ENCODE measurements at places on chromosomes 3 and 15.

DNA sequence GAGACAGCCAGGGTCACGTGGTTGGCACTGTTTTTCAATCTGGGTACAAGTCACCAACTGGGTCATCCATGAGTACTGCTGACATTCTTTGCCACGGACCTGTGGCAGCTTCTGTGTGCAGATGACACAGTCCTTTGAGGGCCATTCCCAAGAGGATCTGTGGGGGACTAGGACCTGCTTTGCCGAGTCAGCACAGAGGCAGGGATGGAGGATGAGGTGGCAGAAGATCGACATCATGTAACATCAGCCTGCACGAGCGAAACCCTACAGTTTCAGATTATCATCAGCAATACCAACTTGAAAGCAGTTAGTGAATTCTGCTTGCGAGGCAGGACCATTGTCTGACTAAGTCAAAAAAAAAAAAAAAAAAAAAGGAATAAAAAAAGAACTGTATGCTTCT is 227.7 kb downstream of the FOXP1 start:
- DNase-seq: no peak

GRCh38 chr3:11534011-11534792 is 109.5 kb downstream of the VGLL4 start:
- no peak for DNase-seq

- no peak for DNase-seq
Observed at GRCh38 chr3:106962993-106963392, 414.2 kb upstream of the CCDC54 start.

GRCh38 chr3:5187920-5188418 is 462 bp downstream of the EDEM1 start:
- DNase-seq: no peak

GRCh38 chr15:74365598-74366445 is 1.6 kb downstream of the CYP11A1 start:
- DNase-seq: no peak

DNA sequence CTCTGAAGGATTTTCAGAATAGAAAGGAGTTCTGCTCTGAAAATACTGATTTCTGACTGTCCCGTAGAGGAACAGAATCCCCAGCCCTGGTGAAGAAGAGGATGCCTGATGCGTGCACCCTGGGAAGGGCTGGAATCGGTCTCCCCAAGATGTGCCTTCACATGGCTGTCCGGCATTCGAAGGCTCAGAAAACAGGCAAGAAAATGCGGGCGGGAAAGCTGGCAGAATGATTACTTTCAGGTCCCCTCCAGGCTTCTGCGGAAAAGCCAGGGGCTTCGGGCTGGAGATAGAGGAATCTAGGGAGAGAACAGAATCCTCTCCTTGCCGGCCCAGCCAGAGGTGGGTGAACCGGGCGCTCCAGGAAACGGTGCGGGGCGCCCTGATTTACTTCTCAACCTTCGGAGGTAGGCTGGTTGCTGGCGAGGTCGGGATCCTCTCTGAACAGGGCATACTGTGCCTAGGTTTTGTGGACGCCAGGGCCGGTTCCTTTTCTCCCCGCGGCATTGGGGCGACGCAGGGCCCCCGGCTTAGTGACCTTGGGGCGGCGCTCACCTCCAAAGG is 2.5 kb downstream of the FOXL2NB start:
- no peak for DNase-seq

DNA sequence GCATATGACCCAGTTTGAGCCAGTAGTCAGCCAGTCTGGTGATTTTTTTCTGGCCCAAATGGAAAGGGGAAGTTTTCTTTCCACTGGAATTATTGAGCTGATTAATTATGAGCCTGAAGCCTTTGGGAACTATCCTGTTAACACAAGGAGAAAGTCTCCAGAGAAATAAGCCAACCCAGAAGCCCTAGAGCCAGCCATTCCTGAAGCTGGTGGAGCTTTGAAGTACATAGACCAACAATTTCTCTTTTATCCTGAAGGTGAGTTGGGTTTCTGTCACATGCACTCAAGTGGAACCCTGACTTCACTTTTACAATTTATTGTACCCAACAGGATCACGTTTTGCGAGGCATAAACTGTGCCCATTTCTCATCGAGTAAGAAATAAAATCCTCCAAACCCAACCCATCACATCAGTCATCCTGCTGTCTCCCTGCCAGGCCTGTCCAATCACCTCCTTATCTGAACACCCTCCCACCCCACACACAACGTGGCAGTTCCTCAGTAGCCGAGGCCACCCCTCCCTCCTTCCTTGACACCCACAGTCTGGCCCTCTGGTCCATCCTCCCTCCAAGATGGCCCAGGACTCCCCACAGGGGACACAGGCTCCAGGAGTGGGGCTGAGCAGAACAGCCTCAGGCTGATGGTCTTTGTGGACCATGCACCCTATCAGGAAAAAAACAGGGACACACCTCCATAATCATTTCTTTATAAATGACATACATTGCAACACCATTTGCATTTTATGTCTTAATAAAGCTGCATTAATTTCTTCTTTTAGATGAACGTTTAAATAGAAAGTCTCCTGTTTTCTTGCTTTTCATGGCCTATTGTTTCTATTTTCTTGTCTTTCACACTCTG is 55.7 kb upstream of the GATA2 start:
- no peak for DNase-seq

GRCh38 chr3:192371870-192372400 is 355.4 kb downstream of the FGF12 start:
- DNase-seq: no peak

GRCh38 chr15:33971811-33972210 is 3.5 kb downstream of the CHRM5 start:
- DNase-seq: no peak

DNA sequence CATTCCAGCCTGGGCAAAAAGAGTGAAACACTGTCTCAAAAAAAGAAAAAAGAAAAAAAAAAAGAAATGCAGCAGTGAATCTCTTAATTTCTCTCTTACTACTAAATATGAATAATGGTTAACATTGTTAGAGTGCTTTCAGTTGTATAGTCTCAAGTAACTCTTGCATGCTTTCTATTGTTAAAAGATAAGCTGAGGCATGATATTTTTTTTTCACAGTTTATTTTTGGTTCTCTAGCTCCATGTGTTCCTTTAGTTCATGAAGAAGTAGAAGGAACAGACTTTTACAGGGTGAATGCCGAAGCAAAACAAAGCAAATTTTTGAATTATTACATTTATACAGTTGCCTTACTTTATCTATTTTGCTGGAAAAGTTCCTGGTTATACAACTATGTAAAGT is 1180.9 kb downstream of the OTOL1 start:
- no peak for DNase-seq

- no peak for DNase-seq
Observed at GRCh38 chr3:126018995-126019394, 50.0 kb downstream of the ROPN1B start.

DNA sequence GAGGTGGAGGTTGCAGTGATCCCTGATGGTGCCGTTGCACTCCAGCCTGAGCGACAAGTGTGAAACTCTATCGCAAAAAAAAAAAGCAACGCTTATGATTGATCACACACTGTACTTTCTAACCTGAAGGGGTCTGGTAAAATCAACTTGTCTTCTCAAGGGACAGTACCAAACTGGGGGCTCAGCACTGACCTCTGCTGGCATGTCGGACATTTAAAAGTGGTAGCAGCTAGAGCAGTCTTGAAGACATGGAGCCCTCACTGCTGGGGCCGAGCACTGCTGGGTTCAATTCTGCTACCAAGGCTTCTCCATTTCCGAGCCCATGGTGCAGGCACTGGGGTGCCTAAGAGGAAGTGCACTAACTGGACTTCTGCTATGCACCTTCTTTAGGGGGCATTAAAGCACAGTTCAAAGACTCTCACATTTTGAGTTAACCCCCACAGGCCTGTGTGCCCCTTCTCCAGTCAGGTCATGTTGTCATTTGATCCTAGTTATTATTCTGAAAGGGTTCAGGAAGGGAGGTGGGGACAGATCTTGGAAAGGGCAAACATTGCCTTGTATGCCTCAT is 26.4 kb upstream of the LAMP3 start:
- DNase-seq: no peak

DNA sequence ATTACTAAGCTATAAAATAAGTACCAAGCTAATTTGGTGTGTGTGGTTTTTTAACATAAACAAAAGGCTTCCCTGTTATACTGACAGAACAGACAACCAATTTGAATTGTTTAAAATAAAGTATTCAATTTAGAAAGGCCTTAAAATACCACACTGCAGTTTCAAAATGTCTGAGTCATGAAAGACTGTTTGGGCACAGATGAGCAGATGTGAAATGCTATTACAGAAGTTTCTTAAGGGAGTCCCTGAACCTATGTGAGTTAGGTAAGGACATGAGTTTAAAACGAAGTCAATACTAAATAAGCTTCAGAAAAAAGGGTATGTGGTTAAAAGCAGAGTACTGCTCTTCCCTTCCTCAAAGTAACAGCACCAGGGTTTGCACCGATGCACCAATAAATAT is 69.7 kb upstream of the SETMAR start:
- DNase-seq: no peak

DNA sequence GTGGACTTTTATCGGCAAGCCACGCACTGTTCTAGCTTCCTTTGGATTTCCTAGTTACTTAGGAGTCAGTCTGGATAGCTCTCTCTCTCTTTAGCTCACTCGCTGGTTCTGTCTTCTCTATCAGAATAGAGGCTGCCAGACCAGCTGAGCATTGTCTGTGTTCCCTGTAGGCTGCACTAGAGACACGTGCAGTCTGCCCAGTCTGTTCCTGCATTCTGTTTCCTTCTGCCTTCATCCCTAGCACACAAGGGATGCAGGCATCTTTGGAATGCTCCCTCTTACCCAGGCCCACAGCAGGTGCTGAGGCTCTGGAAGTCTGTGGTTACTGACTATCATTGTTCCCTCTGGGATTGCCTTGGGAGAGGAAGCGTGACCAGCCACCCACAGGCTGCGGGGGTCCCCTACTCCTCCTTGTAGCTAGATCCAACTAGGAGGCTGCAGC is 322.8 kb downstream of the ZNF621 start:
- peak; percentile 93 for DNase-seq

DNA sequence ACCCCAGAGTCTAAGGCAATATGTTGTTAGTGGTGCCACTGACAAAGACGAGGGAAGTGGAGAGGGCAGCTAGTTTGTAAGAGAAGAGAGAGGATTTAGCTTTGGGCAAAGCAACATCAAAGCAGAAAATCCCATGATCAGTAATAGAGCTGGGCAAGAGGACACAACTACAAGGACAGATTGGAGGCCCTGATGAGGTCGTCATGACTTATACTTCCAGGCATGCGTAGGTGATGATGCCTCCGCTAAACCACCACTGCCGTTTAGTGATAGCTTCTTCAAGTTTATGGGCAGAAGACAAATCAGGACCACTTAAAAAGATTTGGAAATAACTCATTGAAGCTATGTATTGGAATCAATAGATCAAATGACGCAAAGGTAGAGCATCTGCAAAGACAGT is 2.6 kb downstream of the HRG start:
- DNase-seq: no peak

- no peak for DNase-seq
Observed at GRCh38 chr3:16849795-16850194, 35.0 kb upstream of the PLCL2 start.

DNA sequence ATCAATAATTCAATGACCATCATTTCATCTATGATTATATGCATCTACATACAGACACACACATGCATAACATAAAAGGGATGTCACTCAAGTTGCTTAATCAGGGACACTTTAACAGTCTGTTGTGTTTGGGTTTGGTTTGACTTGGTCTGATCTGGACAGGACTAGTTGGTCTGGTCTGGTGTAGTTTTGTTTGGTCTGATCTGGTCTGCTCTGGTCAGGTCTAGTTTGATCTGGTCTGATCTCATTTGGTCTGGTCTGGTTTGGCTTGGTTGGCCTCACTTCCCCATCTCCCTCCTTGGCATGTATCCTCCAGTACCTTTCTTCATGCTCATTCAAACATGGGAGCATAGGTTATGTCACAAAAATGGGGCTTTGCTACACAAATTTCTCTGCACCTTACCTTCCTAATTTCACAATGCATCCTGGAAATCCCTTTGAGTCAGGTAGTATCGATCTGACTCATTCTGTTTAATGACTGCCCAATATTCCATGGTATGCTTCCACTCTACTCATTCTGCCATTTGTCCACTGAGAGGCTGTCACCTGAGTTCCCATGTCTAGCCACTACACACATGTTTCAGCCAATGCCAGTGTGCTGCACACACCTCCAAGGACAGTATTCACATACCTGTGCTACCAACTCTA is 73.0 kb upstream of the TPM1 start:
- no peak for DNase-seq

DNA sequence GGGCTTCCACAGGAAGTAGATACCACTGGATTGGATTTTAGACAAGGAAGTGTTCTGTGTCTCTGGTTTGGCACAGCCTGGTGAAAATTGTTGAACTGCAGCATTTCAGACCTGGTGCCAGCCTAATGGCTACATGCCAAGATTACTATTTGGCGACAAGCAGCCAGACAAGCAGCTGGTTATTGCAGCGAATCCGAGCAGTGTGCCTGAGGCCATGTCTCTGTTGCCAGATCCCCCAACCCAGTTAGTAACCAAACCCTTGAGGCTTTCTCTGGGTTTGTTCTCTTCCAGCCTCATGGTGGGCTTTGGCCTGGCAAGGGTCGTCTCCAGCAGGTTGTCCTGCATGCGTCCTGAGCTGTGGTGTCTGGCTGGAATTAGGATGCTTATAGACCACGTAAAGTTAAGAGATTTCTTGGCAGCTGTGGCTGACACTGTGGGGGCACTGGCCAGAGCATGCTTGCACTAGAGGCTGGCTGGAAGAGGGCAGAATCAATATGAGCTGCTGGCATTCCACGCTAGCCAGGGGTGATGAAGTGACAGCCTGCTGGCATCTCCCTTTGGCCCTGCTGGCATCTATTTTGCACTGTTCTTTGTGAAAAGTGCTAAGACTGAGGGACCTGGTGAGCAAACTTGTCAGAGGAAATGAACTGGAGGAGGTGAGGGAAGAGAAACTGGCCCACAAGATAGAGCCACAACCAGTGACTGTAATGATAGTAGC is 172.6 kb downstream of the RBMS3 start:
- DNase-seq: no peak

DNA sequence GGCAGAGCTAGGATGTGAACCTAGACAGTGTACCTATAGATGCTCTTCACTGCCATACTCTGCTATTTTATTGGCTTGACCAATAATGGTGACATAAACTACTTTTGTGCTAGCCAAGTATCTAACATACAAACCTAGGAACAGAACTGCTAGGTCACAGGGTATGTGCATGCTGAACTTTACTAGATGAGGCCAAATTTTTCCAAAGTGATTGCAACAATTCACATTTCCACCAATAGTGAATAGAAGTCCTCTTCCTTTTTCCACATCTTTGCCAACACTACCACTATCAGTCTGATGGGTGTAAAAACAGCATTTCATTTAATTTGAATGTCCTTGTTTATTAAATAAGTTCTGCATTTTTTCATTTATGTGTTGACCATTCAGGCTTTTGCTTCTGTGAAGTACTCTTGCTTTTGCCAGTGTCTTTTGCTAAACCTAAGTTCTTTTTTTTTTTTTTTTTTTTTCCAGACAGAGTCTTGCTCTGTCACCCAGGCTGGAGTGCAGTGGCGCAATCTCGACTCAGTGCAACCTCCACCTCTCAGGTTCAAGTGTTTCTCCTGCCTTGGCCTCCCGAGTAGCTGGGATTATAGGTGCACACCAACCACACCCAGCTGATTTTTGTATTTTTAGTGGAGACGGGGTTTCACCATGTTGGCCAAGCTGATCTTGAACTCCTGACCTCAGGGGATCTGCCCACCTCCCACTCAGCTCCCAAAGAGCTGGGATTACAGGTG is 54.1 kb downstream of the DCAF1 start:
- DNase-seq: no peak

- DNase-seq: no peak
Observed at GRCh38 chr3:30331519-30331918, 274.9 kb upstream of the TGFBR2 start.
